ENCODE measurements at places on chromosomes 12 and 14. TPM values are rescaled to one million over a fixed set of nuclear protein-coding genes. Genes with fewer than 3 reads are reported as not detected.

- no peak for DNase-seq
Observed at GRCh38 chr14:69152181-69152901, 578 bp downstream of the DCAF5 start.

- no peak for DNase-seq
Observed at GRCh38 chr12:77299910-77300669, 234.7 kb upstream of the E2F7 start.

DNA sequence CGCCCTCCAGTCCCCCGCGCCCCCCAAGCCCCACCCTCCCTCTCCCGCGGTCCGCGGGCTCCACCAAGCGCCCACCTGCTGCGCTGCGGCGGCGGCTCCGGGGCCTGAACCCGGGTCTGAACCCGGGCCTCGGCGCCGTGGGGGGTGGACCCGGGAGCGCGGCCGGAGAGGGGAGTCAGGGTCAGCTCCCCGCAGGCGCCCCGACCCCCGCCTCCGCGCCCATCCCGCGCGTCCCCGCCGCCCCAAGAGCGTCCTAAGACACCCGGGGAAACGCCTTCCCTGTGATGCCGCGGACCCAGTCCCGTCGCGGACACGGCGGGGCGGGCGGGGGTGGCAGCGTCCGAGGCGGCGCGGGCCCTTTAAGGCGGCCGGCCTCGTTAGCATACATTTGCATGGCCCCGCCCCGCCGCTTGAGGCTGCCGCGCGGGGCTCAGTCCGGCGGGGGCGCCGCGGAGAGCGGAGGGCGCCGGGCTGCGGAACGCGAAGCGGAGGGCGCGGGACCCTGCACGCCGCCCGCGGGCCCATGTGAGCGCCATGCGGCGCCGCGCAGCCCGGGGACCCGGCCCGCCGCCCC lies at the start of gene MMP17:
TSS of gene MMP17 (plus strand) at position 433 of the 574 bp plus-strand sequence. CDS start at position 535, 102 bp downstream.
- no peak for DNase-seq

DNA sequence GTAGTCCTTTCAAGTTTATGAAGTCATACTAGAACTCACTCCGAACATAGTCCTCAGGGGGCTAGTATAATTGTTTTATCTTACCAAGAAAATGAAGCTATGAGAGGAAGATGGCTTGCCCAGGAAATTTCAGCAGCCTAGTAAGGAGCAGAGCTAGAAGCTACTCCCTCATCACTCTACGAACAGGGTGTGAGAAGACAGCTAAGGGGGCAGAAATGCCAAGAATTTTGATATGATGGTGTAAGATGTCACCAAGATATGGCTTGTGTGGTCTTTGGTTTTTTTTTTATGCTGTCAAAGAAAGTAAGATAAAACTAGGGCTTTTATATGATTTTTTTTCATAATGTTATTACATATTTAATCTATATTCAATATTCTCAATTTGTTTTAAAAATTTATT lies 47.6 kb downstream of the PRICKLE1 start:
- DNase-seq = no peak

- no peak for DNase-seq
Observed at GRCh38 chr14:26286081-26286912, 311.5 kb downstream of the NOVA1 start.

DNA sequence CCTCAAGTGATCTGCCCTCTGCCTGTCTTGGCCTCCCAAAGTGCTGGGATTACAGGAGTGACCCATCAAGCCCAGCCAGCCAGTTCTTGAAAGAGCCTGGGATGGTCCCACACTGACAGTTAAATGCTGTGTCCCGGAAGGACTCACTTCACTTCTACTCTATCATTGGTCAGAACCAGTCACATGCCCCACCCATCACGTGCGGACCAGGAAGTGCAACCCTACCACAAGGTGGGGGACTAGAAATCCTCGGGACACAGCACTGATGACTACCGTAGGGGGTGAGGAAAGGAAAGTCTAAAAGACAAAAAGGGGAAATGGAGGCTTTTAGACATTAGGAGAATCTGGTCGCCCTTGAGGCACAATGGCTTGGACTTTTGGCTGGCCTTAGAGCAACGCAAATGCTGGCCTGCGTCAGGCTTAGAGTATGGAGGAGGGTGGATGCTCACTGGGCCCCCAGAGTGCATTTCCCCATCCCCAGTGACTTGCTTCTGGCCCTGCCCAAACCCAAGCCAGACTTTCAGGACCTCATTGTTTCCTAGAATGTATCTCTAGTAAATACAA lies 207.7 kb downstream of the TTC8 start:
- no peak for DNase-seq

GRCh38 chr12:11202811-11203210 lies 16.1 kb upstream of the TAS2R42 start:
- DNase-seq = no peak

- DNase-seq = no peak
Observed at GRCh38 chr14:75427126-75427481, 718 bp upstream of the JDP2 start.

DNA sequence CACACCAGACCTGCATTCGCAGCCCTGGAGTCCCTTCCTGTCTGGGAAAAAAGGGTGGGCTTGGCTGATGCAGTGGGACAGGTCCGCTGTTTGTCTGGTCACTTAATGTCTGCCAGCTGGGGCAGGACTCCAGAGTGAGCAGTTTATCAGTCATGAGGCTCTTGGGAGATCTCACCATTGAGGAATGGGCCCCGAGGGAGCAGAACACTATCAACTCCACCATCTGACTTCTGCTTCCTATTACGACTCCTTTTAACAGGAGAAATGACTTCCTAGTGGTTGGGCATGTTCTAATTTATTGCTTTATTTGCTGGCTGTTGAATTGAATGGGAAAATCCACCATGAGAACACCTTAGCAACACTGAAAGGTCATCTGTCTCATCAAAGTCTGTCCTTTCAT lies 182.5 kb upstream of the RASSF8 start:
- DNase-seq = no peak

Gene FOXG1
- not detected for total RNA-seq

Gene GPR135
- total RNA-seq = 1.4 TPM

Gene RPL10L
- total RNA-seq = 2.5 TPM

Gene GLIPR1
- 1.8 TPM for total RNA-seq

Gene GALNT16
- total RNA-seq = 0.22 TPM
